Left renal cortex interstitium (tissue), 4 donors: ENCODE measurements at places on chromosomes 1 and 21. TPM values are rescaled to one million over a fixed set of nuclear protein-coding genes. Genes with fewer than 3 reads are reported as not detected.

Gene TUFT1
- 11.1 TPM for polyA plus RNA-seq

Gene ITSN1
- 36.8 TPM for polyA plus RNA-seq

Gene HPCA
- polyA plus RNA-seq: 0.68 TPM

Gene TMEM200B
- 16.0 TPM for polyA plus RNA-seq

Gene ESRRG
- polyA plus RNA-seq: 41.4 TPM

Gene C1orf52
- 37.9 TPM for polyA plus RNA-seq

Gene RGS1
- 8.0 TPM for polyA plus RNA-seq

Gene S100A14
- polyA plus RNA-seq: 27.0 TPM

- no peak for DNase-seq
Observed at GRCh38 chr1:14604414-14604813, 5.9 kb downstream of the KAZN start.

- no peak for DNase-seq
Observed at GRCh38 chr21:37606549-37606948, 240.0 kb downstream of the DYRK1A start.

GRCh38 chr1:183580281-183580682 is 10.0 kb downstream of the NCF2 start:
- DNase-seq: no peak

DNA sequence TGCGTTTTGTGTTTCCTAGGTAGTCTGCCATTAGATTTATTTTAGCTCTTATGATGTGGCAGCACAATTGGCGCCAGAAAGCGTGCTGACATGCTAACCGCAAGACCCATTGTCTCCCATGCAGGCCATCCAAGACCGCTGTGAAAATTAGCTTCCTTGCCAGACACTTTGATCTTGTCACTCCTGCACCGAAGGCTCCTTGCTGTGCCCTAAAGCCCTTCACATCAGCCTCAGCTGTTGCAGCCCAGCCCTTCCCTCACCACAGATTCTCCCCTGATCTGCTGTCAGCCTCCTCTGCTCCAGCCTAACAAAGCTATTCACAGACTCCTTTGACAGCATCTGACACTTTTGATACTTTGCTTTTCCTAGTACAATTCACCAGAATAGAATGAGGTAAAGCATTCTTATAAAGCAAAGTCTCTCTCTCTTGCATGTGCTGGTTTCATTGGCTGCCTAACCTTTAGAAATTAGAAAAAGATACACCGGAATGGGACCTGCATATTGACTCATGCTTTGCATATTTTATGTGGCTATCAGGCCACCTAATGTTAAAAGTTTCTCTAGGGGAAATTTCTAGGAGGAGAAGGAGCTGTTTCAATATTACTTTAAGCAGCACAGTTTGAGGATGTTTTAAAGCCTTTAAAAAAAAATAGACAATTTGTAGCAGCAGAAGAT is 280.3 kb upstream of the FMN2 start:
- no peak for DNase-seq

DNA sequence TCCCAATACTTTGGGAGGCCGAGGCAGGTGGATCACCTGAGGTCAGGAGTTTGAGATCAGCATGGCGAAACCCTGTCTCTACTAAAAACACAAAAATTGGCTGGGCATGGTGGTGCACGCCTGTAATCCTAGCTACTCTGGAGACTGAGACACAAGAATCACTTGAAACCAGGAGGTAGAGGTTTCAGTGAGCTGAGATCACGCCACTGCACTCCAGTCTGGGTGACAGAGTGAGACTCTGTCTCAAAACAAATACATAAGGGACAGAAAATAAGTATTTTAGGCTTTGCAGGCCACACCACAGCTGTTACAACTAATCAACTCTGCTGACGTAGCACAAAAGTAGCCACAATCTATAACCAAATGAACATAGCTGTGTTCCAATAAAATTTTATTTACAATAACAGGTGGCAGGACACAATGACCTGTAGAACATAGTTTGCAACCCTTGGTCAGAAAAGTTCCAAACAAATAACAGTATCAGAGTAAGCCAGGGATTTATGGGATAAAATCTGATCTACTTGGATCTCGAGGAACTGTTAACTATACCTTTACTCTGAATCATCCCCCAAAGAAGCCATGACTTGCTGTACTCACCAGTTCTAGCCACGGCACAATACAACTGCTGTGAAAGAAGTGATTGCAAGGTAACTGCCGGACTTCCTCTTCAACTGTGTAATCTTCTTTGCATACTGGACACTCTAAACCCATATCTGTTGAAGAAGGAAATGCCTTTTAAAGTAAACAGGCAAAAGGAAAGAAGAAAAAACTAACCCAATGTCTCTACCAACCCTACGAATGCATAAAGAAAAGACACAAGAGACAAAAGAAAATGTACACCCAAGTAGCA is 28.3 kb downstream of the CD160 start:
- no peak for DNase-seq

GRCh38 chr1:51284487-51284954 is 45.8 kb downstream of the TTC39A start:
- no peak for DNase-seq

GRCh38 chr1:22045604-22046228 is 6.8 kb upstream of the CDC42 start:
- DNase-seq: no peak

GRCh38 chr21:36792505-36792967 is 93.6 kb downstream of the SIM2 start:
- no peak for DNase-seq

DNA sequence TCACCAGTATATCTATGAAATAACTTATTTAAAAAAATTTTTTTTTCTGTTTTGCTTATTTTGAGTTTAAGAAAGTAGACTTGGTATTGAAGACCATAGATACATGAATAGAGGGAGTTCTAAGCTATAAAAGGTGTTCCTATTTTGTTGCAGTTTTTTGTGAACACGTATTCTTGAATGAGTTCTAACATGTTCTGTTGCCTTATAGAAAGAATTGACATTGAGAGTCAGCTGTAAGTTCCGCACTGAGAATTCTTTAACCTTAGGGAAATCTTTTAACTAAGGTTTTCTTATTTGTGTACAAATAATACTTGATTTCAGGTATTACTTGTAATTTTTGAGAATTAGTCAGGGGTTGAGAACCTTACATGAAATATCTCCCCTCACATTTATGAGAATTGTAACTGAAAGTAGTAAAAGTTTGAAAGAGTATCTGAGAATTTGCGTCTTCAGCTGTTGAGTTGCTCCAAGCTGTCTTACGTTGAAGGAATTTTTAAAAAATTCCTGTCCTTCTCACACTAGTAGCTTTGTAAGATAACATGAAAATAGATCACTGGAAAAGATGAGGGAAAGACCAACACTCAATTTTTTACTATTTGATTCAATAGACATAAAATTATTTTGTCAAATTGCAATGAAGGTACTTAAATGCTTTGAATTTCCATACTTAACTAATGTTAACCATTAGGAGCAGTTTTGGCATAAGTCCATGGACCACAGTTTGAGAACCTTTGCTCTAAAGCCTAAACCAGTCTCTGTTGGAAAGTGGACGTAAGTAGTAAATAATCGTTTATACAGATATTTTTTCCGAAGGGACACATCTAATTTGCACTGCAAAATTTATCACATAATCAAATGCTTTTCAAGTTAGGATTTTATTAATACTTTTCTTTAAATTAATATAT is 3.8 kb downstream of the DR1 start:
- no peak for DNase-seq

GRCh38 chr1:3460672-3461131 is 6.2 kb downstream of the ARHGEF16 start:
- peak; percentile 34 for DNase-seq

- DNase-seq: no peak
Observed at GRCh38 chr1:204192589-204193352, 3.5 kb downstream of the KISS1 start.

DNA sequence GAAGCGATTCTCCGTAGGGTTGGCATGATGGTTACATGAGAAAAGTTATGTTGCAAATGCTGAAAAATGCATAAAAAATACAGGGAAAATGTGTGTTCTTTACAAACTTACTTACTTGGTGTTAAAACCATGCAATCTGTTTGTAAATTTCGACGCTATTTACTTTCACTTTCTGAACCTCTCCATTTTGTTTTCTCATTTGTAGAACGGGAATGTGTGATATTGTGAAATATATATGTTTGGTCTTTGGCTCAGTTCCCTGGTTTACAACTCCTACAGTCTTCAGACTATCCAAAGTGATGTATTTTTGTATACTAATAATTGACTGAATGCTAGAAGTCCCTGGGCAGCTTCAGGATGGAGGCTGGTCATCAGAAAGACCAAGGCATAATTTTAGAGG is 982.3 kb downstream of the ADGRL2 start:
- no peak for DNase-seq

GRCh38 chr1:206803221-206803730 is 31.0 kb upstream of the IL10 start:
- no peak for DNase-seq

- no peak for DNase-seq
Observed at GRCh38 chr1:232707142-232707541, 77.2 kb upstream of the SIPA1L2 start.

DNA sequence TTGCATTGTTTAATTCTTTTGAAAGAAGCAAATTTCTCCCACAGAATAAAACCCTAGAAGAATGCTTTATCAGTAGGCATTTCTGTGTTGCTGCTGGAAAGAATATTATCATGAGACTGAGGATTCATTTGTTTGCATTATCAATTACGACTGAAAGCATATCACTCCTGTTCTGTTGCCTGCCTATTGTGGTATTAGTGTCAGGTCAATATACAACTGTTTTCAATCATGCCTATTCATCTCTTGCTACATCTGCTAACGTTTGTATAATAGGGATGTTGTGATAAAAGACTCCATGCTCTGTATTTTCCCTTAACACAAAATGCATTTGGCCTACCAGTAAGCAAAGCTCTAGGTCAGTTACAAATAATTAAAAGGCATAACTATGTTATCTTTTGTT is 221.5 kb downstream of the PTPRC start:
- DNase-seq: no peak
